Omental fat pad (tissue), 4 donors: ENCODE measurements at places on chromosomes 2 and 18. TPM values are rescaled to one million over a fixed set of nuclear protein-coding genes. Genes with fewer than 3 reads are reported as not detected.

The BOD1L2 gene
- not detected for total RNA-seq

The ANXA4 gene
- total RNA-seq: 52.3 TPM

The GTF2A1L gene
- 2.4 TPM for total RNA-seq

The SIGLEC15 gene
- total RNA-seq: 0.25 TPM

The SEMA4C gene
- total RNA-seq: 33.6 TPM

The FAM237A gene
- total RNA-seq: not detected

The CYBRD1 gene
- 296 TPM for total RNA-seq

The VAMP5 gene
- 51.4 TPM for total RNA-seq

The SCYGR5 gene
- not detected for total RNA-seq

The INO80B gene
- 10.8 TPM for total RNA-seq

The PLGLB2 gene
- total RNA-seq: 1.7 TPM

The TNS1 gene
- 325 TPM for total RNA-seq

The SERPINB13 gene
- not detected for total RNA-seq

The SCN2A gene
- 1.8 TPM for total RNA-seq

The BMP10 gene
- total RNA-seq: not detected

The LIPT1 gene
- 6.2 TPM for total RNA-seq

The GALR1 gene
- total RNA-seq: 2.0 TPM

The ALLC gene
- not detected for total RNA-seq

The IL37 gene
- not detected for total RNA-seq

The LOXL3 gene
- 7.5 TPM for total RNA-seq

The HOXD11 gene
- not detected for total RNA-seq

The METTL4 gene
- total RNA-seq: 15.8 TPM

The SLC4A5 gene
- total RNA-seq: 3.0 TPM

The RAD51AP2 gene
- not detected for total RNA-seq

The ZNF638 gene
- 133 TPM for total RNA-seq

The TRAPPC12 gene
- total RNA-seq: 92.1 TPM

The SERPINB2 gene
- not detected for total RNA-seq

The LRATD1 gene
- total RNA-seq: 4.4 TPM

The ERMN gene
- 1.1 TPM for total RNA-seq

The CPSF3 gene
- total RNA-seq: 20.5 TPM

The CCDC178 gene
- total RNA-seq: 4.3 TPM

The CFAP221 gene
- not detected for total RNA-seq

The FHOD3 gene
- 3.8 TPM for total RNA-seq

The EPB41L3 gene
- 138 TPM for total RNA-seq

The ATOH8 gene
- 62.1 TPM for total RNA-seq

The SLC38A11 gene
- 0.60 TPM for total RNA-seq

The CDK15 gene
- 1.5 TPM for total RNA-seq

The SERPINB10 gene
- 1.7 TPM for total RNA-seq

The PAX3 gene
- not detected for total RNA-seq

The EVX2 gene
- total RNA-seq: not detected

The CERKL gene
- not detected for total RNA-seq

The LRP2 gene
- total RNA-seq: not detected

The ABHD1 gene
- 0.50 TPM for total RNA-seq

The LRRTM4 gene
- not detected for total RNA-seq

The UCN gene
- 1.4 TPM for total RNA-seq

The KIF3C gene
- 1.9 TPM for total RNA-seq

The TRIM43 gene
- not detected for total RNA-seq

The TXNDC2 gene
- total RNA-seq: 0.44 TPM

The MYCN gene
- 0.19 TPM for total RNA-seq

The XDH gene
- 0.48 TPM for total RNA-seq

The DSC3 gene
- 22.6 TPM for total RNA-seq

The CTAGE1 gene
- total RNA-seq: not detected

The CFAP65 gene
- not detected for total RNA-seq

The SLC14A1 gene
- total RNA-seq: 1.2 TPM

The IL18R1 gene
- total RNA-seq: 16.6 TPM
